ENCODE measurements at places on chromosomes 13 and 19.

DNA sequence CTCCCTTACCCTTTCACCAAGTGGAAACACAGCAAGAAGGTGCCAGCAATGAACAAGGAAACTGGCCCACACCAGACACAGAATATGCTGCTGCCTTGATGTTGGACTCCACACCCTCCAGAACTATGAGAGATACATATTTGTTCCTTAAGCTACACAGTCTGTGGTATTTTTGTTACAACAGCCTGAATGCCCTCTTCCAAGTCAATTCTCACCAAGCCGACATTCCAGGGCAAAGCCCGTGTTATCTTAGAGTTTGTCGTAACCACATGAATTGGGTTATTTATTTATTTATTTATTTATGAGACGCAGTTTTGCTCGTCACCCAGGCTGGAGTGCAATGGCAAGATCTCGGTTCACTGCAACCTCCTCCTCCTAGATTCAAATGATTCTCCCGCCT is 14.9 kb downstream of the FGF21 start:
- DNase-seq = no peak

GRCh38 chr13:71254384-71254783 is 612.6 kb downstream of the DACH1 start:
- no peak for DNase-seq

DNA sequence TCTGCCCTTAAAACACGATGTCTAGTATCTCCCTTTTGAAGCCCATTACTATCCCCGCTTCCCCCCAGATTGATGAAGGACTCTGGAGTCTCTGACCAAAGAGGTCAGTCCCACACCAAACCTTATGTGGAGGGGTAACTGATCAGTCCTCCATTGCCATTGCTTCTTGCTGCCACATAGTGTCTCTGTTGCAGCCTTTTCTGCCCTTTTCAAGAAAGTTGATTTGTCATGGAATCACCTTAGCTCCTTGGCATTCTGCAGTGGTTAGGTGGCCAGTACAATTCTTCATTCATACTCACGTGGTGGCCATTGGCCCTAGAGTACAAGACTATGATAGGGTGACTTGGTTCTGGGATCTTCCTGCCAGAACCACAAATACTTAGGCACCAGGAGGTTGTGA is 8.4 kb upstream of the HTR2A start:
- no peak for DNase-seq

DNA sequence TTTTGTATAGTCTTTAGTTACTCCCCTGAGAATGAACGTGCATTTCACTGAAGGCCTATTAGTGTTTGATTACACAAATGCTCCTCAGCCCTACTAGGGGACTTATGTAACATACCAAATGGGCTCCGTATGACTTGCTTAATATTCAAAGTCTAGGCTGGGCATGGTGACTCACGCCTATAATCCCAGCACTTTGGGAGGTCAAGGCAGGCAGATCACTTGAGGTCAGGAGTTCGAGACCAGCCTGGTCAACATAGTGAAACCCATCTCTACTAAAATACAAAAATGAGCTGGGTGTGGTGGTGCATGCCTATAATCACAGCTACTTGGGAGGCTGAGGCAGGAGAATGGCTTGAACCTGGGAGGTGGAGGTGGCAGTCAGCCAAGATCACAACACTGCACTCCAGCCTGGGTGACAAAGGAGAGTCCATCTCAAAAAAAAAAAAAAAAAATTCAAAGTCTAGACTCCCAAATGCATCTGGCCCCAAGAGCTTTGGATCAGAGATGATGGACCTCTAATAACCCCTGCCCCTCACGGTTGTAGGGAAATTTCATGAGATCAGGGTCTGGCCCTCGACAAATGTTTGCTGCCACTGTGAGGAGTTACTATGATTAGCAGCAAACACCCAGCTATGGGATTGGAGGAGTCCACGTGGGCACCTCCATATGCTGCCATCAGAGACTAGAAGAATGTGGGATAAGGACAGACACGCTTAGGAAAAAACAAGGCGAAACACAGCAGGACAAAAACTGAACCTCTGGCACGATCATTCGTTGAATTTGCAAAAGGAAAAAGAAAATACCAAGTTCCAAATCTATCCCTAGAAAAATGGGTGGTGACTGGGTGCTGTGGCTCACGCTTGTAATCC is 4.6 kb downstream of the FBXO17 start:
- DNase-seq = no peak

DNA sequence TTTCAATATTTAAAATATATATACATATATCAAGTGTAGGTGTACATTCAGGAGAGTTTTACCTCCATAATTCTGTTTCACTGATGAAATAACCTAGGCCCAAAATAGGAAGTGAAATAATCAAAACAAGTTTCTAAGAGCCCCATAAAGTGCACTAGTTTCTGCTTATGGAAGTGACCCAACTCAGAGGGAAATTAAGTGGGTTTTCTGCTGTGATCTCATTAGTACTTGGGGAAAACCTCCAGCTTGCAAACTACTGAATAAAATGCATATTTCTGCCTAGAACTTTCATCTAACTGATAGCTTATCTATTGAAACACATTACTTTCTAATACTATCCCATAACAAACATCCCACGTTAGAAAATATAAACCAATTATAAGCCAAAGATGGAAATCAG is 45.4 kb upstream of the MIR17HG start:
- no peak for DNase-seq

GRCh38 chr13:57918913-57919312 is 287.4 kb downstream of the PCDH17 start:
- no peak for DNase-seq

- no peak for DNase-seq
Measured at GRCh38 chr13:20192158-20192835, 441 bp downstream of the GJB2 start.

GRCh38 chr19:50046649-50047503 is 21.1 kb downstream of the ZNF473 start:
- DNase-seq = peak; percentile 83

- no peak for DNase-seq
Measured at GRCh38 chr13:44537248-44537647, 38.9 kb downstream of the TSC22D1 start.

DNA sequence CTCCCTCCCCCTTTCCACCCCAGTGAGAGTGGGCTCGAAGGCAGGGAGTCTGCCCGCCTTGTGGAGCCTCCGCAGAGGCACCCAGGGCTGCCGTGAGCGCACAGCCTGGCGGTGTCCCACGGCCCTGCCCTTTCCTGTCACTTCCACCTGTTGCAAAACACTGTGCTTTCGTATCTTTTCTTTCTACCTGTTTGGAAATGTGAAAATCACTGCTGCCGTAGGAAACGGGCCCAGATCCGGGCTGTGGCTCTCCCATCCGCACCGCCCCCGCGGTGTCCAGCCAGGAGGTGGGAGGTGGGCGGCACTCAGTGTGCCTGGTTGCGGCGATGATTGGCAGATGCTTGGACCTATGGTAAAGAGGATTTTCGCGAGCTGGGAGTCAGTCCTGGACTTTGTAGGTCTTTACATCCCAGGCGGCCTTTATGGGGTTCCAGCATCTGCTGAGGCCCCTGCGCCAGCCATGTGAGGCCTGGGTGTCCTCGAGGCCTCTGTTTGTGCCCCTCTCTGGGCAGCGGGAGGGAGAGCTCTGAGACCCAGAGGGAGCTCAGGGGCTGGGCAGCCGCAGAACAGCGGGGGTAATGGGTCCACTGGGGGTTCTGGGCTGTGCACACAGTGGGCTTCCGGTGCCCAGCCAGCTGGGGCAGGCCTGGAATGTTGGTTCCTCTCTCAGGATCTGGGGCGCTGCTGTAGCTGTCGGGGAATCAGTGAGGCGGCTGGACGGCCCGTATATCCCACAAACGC is 6.1 kb downstream of the STK11 start:
- peak; percentile 11 for DNase-seq

DNA sequence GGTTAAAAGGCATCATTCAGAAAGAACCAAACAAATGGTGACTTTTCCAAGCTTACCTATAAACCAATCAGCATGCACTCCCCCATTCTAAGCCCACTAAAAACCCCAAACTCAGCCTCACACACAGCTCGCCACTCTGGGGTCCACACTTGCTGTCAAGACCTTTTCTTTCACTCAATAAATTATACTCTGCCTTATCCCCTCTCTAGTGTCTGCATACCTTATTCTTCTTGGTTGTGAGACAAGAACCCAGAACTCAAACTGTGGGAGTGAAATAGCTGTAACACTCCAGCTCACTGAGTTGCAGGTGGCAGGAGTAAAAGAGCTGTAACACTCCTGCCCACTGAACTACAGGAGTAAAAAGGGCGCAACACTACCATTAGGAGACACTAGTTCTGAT is 559.0 kb downstream of the TBC1D4 start:
- DNase-seq = no peak

DNA sequence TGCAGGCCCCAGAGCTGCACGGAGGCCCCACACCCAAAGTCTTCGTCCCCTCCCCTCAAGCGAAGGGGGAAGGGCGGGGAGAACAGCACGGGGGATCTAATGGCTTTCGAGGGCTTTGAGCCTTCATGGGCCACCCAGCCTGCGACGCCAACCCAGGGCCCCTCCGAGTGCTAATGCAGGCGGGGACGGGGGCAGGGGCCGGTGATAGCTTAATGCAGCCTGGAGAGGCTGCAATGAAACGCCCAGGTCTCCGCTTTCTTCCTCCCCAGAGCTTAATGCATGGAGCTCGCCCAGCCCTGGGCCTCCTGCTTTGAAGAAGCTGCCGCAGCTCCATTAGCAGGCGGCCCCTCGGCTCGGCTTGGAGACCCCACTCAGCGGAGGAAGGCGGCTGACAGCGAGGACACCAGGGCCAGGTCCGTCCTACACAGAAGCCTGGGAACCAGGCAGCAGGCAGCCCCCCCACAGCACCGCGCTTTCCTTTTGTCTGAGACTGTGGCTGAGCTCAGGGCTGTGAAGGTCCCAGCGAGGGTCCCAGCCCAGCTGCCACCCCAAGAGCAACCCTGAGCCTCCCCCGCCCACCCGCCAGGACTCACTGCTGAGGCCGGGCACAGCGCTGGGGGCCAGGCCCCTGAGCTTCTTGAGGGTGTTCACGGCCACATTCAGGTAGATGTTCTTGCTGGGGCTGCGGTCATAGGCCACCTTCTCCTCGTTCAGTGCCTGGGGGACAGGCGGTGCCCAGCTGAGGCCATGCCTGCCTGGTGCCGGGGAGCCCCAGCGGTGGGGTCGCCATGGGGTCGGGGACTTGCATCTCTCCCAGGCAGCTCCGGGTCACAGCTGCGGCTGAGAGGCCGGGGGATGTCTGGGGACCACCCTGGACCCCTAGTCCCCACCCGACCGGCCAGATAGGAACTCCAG is 7.5 kb upstream of the ATP8B3 start:
- DNase-seq = peak; percentile 55

GRCh38 chr19:28444362-28444761 is 768.6 kb downstream of the UQCRFS1 start:
- DNase-seq = no peak

GRCh38 chr13:44331912-44332851 is 41.4 kb upstream of the SERP2 start:
- peak; percentile 88 for DNase-seq

DNA sequence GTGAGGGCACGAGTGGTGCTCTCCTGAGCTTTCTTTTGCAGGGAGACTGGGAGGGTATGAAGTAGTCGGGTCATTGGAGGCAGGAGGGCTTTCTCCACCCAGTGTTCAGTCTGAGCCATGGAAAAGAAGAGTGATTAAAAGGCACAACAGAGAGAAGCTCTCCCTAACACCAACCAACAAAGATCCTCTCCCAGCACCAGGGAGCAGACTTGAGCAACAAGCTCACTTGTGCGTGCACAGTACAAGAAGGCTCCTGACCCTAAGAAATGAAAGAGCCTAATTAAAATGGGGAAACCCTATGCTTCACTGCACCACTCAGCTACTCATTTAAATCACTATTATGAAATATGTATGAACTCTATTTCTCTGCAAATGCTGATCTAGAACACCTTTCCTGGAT is 276.3 kb upstream of the SOX21 start:
- DNase-seq = no peak

DNA sequence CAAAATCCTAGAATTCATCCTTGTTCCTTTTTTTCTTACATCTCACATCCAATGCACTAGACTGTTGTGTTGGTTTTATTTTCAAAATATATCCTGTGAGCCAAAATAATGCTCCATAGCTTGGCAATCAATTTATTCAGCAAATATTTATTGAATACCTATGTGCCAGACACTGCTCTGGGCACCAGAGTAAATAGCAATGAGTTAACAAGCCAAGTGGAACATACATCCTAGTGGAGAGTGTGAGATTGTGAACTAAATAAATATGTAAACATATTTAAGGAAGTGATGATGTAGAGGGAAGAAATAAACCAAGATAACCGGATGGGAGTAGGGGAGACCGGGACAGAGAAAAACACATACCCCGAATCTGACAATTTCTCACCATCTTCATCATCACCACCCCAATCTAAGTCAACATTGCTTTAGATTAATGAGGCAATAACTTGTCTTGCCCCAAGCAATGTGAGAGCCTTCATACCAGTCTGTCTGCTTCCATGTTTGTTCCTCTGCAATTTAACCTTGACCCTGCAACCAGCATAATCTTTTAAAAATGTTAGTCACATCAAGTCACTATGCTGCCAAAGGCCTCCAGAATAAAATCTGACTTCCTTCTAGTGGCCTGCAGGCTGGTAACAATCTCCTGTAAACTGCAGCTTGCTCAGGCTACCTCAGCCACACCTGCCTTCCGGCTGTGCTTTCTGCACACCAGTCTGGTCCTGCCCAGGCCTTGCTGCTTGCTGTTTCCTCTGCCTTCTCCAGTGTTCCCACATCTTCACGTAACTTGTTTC is 199.2 kb downstream of the DLEU7 start:
- DNase-seq = no peak

- DNase-seq = no peak
Measured at GRCh38 chr13:87259479-87260083, 411.6 kb upstream of the SLITRK5 start.

DNA sequence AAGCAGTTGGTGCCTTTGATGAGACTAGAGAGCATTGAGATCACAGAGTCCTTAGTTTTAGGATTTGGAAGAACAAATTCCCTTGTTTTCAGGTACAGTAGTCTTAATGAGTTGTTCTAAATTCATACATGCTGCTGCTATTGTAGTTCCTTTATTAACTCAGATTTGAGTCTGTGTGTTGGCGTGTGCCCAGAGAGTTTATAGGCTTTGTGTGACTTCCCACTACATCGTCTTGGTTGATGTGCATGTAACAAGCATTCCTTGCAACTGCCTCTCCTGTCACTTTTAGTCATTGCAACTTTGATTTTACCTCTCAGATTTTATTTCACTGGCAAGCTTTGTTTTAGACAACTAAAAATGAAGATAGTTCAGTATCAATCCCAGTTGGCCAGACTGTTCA is 135.5 kb downstream of the ZAR1L start:
- DNase-seq = peak; percentile 22

DNA sequence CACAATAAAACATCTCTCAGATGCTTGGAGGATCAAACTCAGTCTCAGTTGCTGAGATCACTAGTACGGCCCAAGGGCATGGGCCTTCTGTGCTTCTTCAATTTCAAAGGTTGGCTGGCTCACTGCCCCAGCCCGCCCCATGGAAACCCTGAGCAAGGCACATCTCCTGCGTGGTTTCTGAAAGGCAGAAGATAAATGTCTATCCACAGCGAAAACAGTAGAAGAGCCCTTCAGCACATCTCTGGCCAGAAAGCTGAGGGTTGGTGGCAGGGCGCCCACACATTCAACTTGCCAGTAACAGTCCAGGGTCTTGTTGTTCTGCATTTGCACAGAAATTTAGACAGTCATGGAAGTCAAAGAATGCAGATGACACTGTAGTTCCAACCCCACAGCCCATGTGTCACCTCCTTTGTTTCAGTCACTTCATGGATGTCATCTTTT is 24.0 kb upstream of the KATNAL1 start:
- DNase-seq = peak; percentile 50

GRCh38 chr19:31110336-31110735 is 238.9 kb downstream of the TSHZ3 start:
- DNase-seq = no peak

- DNase-seq = no peak
Measured at GRCh38 chr13:66369666-66370065, 860.5 kb downstream of the PCDH9 start.
